Stimulated activated CD4-positive, alpha-beta T cell treated with anti-CD3 and anti-CD28 coated beads, Interleukin-4, amount 100 ng/mL, for 4 hours (primary cell): ENCODE measurements at places on chromosomes 13 and 19.

DNA sequence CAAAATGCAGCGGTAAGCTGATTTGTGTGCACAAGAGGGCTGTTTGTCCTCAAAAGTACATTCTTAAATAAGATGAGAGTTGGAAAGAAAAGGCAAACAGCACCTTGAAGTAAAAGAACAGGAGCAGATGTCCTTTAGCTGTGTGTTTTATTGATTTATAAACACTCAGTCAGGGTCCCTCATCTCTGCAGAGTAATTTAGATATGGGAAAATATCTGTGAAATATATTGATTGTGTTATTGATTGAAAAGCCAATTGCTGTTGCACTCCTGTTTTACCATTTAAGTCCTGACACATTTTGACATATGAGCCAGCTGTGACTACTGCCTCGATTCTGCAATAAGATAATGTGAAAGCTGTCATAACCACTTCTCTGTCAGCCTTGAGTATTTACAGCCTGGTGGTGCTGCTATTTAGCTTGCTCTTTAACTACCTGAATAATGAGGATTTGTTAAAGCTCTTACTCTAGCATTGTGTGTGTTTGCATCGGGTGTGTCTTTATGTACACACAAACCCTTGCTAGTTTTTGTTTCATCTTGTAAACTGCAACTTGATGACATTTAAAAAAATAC is 550.1 kb downstream of the DACH1 start:
- no peak for DNase-seq

- no peak for DNase-seq
Measured at GRCh38 chr19:50184196-50184595, 19.2 kb upstream of the MYH14 start.

GRCh38 chr13:40103864-40104263 is 448.4 kb downstream of the COG6 start:
- no peak for DNase-seq

DNA sequence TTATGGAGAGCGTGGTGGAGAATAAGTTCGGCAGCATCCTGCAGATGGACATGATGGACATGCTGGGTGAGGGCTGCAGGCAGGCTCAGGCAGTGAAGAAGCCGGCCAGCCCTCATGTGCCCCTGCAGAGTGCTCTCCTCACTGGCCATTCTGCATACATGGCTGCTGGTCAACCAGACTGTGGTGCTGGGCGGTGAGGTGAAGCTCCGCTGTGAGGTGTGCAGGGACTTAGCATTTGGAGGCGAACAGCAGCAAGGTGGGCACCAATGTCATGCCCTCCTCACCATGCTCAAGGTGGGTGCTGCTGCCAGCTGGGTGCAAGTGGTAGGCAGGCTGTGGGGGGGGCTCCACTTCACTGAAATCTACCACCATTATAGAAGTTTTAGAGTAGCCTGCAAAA is 5.7 kb upstream of the ZNF492 start:
- no peak for DNase-seq

DNA sequence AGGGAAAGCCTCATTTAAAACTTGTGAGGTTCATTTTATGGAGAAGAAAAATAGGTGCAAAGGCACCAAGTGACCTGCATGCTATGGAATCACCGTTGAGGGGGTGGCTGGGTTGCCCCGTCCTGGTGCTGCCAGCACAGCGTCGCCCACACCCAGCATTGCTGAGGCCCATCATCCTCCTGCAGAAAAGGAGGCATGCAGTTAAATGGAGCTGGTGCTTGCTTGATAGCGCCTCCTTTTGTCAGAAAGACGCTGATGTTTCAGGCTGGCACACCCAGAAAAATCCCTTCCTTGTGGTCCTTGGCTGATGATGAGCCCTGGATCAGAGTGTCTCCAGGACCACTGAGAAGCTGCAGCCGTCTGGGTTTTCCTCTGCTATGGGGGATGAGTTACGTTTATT is 36.9 kb downstream of the DHRS12 start:
- DNase-seq: no peak

DNA sequence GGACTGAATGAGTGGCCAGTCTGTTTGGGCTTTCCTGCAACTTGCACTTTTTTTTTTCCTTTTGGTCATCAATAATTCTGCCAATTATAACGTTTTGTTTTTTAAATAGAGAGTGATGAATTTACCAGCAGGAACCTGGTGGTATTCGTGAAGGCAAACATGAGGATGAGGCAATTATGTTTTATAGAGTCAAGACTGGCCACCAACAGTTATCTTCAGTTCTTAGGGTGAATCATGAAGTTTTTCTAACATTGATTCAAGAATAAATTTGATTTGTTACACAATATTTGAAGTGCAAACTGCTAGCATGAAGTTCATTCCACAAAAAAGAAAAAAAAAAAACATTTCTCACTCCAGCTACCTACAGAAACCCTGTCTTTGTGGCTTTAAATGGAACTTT is 244.5 kb downstream of the SPRY2 start:
- no peak for DNase-seq

- DNase-seq: no peak
Measured at GRCh38 chr19:32131005-32131404, 214.4 kb upstream of the ZNF507 start.

DNA sequence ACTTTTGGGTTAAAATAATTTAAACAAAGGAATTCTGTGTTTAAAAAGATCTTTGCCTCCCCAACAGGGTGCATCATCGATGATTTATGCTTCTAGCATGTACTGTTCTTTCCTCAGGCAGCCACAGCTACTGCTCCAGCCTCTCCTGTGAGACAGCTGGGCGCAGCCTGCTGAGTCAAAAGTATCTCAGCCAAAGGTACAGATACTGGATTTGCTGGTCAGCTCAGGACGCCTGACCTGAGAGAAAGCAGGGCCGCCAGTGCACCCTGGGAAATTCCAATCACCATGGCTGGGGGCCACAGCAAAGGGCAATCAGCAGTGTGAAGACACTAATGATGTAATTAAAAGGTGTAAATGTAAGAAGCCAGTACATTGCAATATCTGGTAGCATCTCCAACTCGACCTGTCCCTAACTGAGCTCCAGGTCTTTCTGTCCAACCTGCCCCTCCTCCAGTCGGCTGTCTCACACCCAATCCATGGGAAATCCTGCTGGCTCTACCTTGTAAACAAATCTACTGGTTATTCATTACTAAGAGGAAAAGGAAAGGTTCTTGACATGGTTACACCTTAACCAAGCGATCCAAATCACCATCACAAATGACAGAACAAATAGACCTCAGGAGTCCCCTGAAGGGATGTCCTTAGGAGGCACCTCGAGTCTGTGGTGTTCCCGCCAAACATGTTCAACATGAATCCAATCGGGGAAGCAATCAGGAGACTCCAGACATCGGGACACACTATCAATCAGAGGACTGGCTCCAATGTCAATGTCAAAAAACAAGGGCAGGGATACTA is 7.3 kb downstream of the OPA3 start:
- no peak for DNase-seq

GRCh38 chr19:6010107-6010506 is 32.2 kb upstream of the RANBP3 start:
- DNase-seq: no peak

DNA sequence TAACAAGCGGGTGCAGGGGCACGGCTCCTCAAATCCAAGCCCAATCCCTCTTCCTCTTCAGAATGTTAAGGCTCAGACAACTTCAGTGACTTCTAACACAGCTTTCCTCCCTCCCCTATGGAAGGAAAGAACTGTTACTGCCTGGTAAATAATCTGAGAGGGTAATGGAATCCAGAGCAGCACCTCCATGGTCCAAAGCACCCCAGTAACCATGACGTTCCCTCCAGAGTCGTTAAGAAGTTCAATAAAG is 969 bp downstream of the AKT2 start:
- no peak for DNase-seq

- DNase-seq: no peak
Measured at GRCh38 chr13:27133889-27134288, 37.7 kb downstream of the USP12 start.

DNA sequence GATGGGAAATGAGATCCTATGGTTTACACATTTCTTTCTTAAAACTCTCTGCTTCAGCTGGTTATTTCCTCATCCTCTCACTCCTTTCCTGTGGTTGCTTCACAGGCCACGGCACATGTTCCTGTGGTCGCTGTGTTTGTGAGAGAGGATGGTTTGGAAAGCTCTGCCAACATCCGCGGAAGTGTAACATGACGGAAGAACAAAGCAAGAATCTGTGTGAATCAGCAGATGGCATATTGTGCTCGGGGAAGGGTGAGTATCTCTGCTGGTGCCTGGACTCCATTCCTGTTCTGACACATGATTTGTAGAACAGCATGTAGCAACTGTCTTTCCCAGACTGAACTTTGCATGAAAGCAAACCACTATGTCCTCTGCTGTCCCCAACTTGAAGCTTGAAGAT is 254.2 kb downstream of the ITGBL1 start:
- no peak for DNase-seq

- no peak for DNase-seq
Measured at GRCh38 chr13:66967811-66968597, 262.1 kb downstream of the PCDH9 start.

DNA sequence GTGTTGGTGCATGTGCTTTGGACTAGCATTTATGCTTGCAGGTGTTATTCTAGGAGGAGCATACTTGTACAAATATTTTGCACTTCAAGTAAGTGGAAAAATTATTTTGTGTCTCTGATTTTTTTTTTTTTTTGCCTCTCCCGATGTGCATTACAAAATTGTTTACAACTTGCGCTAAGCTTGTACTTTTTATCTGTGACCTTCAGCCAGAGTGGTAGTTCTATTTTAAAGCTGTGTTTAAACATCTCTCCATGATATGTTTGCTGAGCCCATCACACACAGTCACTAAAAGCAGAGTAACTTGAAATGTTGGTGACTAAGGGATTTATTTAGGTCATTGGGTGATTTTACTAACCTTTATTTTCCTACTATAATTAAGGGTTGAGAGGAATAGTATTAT is 20.8 kb downstream of the ITM2B start:
- DNase-seq: no peak

GRCh38 chr13:76466043-76466442 is 420.2 kb downstream of the KCTD12 start:
- DNase-seq: no peak

GRCh38 chr19:1230783-1231489 is 6.9 kb downstream of the CBARP start:
- DNase-seq: no peak

GRCh38 chr13:113184568-113185440 is 23.7 kb downstream of the PCID2 start:
- no peak for DNase-seq
